ENCODE measurements at places on chromosomes 13 and 19.

DNA sequence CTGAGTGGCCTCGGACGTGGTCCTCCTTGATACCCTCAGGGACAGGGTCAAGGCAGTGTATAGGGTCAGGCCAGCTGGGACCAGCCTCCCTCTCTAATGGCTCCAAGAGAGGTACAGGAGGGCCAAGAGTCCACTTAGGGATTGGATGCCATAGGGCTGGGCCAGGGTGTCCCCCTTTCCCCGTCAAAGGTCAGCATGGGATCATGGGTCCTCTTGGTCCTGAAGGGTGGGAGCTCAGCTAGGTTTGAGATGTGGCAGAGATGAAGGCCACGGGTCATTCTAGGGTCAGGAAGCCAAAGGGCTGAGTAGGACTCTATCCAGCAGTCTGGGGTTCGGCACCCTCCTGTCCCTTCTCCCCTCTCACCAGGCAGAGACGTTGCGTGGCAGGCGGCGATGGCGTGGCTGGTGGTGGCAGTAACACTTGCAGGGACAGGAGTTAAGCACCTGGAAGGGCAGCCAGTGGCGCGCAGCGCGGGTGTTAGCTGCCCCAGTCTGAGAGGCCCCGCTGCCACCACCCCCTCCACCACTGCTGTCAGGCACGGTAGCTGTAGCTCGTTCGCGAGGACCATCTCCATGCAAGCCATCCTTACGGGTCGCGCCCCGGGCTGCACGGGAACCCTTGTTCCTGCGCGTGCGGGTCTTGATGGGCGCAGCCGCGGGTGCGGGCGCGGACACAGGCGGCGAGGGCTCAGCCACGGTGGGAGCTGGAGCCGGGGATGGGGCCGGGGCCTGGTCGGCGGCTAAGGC is 2.6 kb downstream of the GGN start:
- DNase-seq = no peak
- peaks cover 48% of the 10 kb centered on the region for H3K36me3 ChIP-seq
- peaks cover 16% of the 10 kb centered on the region for H3K27me3 ChIP-seq
- no peak overlapping the region for H3K4me3 ChIP-seq

GRCh38 chr13:80430561-80430960 is 89.6 kb upstream of the SPRY2 start:
- H3K36me3 ChIP-seq = no peaks in the 10 kb centered on the region
- H3K27me3 ChIP-seq = peaks cover 4% of the 10 kb centered on the region
- no peak overlapping the region for H3K4me3 ChIP-seq
- H3K27ac ChIP-seq = no peak overlapping the region
- no peak for DNase-seq
- no peaks in the 10 kb centered on the region for H3K4me1 ChIP-seq

DNA sequence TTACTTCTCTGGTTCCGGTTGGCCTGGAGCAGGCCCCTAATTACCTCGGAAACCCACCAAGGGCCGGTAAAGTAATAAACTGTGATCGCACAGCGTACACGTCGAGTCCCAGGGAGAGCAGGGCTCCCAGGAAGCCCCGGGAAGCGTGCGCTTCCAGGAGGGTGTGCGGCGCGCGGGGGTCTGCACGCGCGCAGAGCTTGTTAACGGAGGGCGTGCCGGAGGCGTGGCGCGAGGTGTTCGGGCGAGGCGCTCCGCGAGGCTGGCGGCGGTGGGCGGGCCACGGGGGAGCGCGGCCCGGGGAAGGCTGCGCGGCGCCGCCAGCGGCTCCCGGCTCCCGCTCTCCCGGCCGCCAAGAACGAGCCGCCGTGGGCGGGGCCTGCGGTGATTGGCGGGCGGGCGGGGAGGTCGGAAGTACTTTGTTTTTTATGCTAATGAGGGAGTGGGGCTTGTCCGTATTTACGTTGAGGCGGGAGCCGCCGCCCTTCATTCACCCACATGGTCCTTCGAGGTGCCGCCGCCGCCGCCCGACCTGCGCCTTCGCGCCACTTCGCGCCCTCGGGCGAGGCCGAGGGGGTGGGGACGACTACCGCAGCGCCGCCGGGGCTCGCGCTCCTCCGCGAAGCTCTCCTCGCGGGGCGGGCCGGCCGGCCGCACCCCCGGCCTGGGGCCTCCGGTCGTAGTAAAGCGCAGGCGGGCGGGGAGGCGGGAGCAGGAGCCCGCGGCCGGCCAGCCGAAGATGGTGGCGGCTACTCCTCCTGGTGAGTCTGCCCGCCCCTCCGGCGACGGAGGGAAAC is at the start of gene MIR17HG:
TSS of gene MIR17HG (plus strand) at position 486 of the 794 bp plus-strand sequence.
- H3K36me3 ChIP-seq = peaks cover 35% of the 10 kb centered on the region
- peak within 1 kb of the TSS; percentile 93 for H3K27ac ChIP-seq
- peak; percentile 94 for DNase-seq
- H3K27me3 ChIP-seq = peaks cover 8% of the 10 kb centered on the region

DNA sequence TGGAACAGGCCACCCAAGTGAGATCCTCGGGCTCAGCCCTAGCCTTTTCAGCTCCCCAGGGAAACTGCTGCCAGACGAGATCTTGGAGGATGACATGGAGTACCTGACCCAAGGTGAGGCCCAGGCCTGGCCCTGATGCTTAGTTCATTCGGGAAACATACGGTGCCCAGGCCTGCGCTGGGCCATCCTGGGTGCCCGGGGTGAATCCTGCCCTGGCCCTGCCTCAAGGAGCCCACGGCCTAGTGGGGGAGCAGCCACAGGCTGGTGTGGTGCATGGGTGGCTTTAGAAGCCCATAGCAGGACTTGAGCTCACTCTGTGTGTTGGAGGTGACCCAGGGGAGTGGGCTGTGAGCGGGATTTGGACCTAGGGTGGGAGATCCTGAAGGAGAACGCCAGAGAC is 10.1 kb downstream of the SIX5 start:
- no peak for DNase-seq
- no peak overlapping the region for H3K4me3 ChIP-seq
- no peak overlapping the region for H3K27ac ChIP-seq
- peaks cover 10% of the 10 kb centered on the region for H3K27me3 ChIP-seq
- H3K4me1 ChIP-seq = peaks cover 28% of the 10 kb centered on the region
- H3K36me3 ChIP-seq = no peaks in the 10 kb centered on the region

- no peak overlapping the region for H3K4me3 ChIP-seq
- peaks cover 12% of the 10 kb centered on the region for H3K4me1 ChIP-seq
- peaks cover 12% of the 10 kb centered on the region for H3K36me3 ChIP-seq
- DNase-seq = no peak
- no peaks in the 10 kb centered on the region for H3K27me3 ChIP-seq
These were observed 22.1 kb downstream of the CAPN12 start for GRCh38 chr19:38721979-38722773.

DNA sequence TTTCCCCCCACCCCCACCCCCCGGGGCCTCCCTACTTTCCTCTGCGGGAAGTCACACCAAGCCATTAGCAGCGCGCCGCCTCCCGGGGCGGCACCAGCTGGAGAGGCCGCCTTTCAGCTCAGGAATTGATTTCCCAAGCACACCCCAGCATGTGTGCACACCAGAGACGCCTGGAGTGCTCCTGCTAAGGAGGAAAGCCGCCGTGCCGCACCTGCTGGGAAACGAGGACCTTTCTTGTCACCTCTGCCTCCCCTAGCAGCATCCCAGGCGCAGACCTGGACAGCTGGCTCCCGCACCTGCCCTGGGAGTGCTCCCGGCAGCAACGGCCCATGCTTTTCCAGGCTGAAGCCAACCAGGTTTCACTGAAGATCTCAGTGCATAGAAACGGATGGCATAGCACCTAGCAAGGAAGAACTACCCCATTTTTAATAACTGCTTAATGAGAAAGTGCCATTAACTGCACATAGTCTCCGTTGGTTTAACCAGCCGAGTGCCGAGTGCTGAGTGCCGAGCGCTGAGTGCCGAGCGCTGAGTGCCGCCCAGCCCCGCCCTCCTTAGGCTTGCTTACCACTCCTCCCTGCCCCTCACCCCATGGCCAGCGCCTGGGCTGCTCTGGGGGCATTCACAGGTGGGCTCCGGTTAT is 165.0 kb downstream of the USP12 start:
- peaks cover 24% of the 10 kb centered on the region for H3K4me1 ChIP-seq
- H3K4me3 ChIP-seq = peak overlapping the region; percentile 71
- peaks cover 67% of the 10 kb centered on the region for H3K27me3 ChIP-seq

- no peaks in the 10 kb centered on the region for H3K36me3 ChIP-seq
- H3K27ac ChIP-seq = no peak overlapping the region
- no peak overlapping the region for H3K4me3 ChIP-seq
- no peak for DNase-seq
- no peaks in the 10 kb centered on the region for H3K27me3 ChIP-seq
- peaks cover 64% of the 10 kb centered on the region for H3K4me1 ChIP-seq
These were observed 158.6 kb downstream of the KATNAL1 start for GRCh38 chr13:30148786-30149185.
